G401 (cell line): ENCODE measurements at places on chromosomes 5 and 9.

DNA sequence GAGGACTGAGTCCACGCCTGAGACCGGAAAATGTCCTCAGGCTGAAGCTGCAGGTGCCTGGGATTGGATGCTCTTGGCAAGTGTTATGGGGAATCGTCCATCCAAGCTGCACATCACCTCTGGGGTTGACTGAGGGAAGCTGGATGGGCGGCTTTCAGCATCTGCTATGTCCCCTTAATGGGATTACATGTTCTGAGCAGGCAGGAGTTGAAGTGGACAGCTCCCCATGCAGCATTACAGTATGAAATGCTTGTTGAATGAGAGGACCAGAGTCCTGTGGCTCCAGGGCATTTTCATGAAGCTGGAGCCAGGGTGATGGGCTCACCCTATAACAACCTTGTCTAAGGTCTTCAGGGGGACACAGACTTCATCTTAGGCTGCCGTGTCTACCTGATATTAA lies 270.9 kb downstream of the HSPA4 start:
- no peak for DNase-seq

DNA sequence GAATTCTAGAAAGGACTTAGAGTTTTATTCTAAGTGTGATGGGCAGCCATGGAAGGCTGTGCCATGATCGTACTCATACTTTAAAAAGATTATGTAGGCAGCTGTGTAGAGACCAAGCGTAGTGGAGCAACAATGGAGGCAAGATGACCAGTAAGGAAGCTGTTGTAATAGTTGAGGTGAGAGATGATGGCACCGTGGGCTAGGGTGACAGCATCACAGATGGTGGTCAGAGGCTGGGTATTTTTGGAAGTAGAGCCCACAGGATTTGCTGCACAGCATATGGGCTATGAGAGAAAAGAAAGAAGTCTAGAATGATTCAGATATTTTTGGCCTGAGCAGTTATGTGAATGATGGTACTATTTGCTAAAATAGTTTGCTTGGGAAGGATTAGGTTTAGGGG lies 7.7 kb downstream of the ARHGAP26 start:
- no peak for DNase-seq

DNA sequence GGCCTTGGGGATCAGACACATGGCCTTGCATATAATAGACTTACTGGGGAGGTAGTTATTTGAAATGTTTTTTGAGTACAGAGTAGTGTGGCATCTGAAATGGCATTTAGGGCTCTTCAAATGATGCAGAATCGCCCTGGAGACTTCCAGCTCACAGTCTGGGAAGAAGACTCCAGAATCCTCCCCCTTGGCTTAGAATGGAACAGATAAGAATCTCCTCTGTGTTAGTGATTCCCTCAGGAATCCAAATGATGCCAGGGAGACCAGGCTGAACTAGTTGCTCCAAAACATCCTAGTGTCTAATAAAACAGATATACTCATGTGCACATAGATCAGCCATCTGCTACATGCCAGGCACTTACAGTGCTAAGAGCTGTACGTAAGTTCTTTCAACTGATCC lies 38.6 kb upstream of the SMC5 start:
- no peak for DNase-seq

DNA sequence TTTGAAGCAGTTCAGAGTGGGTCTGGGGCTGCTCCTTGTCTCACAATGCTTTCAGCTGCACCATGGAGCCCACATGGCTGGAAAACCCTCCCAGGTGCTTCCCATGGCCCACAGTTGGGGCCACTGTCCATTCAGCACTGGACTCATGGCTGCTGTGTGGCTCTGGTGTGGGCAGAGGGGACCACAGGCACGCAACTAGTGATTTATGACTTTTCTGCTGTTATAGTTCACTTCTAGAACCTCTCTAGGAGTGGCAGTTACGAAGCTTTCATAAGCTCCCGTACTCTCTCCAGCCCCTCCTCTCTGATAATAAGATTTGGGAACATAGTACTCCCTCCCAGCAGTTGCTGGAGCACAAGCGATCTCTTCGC lies 29.0 kb downstream of the GLRA1 start:
- DNase-seq: no peak
